ENCODE measurements at places on chromosomes 12 and 14.

DNA sequence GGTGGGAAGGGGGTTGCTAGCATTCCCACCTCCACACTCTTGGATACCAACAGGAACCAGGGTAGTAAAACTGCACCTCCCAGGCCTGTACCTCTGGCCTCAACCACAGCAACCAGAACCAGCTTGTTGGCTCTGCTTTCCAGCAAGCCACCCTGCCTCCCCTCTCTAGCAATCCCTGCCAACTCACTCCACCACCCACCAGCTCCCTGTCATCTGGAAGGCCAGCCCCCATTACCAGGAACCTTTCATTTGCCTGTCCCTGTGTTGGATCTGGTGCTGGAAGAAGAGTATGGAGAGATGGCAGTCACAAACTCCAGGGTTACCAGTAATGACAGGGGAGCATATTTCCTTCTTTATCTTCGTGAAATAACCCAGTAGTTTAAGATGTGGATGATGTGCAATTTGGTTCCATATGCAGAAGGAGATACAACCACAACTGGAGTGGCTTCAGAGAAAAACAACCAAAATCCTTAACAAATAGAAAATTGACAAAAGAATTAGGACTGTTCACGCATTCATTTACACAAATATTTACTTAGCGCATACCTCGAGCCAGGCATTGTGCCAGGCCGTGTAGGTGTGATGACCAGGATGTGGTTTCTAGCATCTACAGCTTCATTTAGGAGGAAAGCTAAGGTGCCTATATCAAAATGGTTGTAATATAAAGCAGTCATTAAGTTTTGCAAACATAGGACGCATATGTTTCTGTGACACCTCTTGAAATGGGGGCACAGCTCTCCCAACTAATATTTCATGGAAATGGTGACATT, 3.4 kb downstream of the B4GALNT3 start:
- DNase-seq: no peak

GRCh38 chr14:68178282-68178681, 358.7 kb downstream of the RAD51B start:
- DNase-seq: no peak

DNA sequence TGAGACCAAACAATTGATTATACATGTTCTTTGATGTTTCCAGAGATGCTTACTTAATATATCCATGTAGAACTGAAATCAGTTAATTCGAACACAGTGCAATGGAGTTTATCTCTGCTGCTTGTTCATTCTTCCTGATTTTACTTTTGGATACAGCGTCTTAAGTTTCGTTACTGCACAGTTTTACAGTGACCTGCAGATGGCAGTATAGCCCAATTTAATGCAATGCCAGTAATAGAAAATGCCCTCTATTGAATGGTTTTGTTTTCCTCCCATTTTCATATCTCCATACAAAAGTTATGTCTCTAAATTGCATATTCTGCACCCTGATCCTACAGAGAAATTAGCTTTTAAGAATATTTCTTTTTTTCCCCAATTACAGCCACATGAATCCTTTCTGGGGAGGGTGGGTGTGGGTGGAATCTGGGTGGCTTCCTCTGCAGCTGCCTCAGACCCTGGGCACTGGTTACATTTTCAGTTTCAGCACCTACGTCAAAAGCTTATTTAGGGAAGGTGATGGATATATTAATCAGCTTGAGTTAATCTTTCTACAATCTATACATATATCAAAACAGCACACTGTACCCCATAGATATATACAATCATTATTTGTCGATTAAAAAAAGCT, 101.1 kb upstream of the DCD start:
- no peak for DNase-seq

DNA sequence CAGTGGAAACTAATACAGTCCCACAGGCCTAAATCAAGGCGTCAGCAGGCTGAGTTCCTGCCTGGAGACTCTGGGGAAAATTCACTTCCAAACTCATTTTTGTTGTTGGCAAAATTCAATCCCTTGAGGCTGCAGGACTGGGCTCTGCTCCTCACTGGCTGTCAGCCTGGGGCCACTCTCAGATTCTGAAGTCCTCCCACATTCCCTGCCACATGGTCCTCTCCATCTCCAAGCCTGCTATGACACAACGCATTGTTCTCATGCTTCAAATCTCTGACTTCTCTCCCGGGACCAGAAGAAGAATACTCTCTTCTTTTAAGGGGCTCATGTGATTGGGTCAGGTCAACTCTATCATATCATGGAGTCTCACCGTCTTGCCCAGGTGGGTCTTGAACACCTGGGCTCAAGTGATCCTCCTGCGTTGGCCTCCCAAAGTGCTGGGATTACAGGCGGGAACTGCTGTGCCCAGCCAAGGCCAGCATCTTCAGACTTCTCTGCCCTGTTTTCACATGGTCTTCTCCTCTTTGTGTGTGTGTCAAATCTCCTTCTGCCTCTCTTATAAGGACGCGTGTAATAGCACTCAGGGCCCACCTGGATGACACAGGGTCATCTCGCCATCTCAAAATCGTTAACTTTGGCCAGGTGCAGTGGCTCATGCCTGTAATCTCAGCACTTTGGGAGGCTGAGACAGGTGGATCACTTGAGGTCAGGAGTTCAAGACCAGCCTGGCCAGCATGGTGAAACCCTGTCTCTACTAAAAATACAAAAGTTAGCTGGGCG, 9.7 kb downstream of the P2RX7 start:
- no peak for DNase-seq

DNA sequence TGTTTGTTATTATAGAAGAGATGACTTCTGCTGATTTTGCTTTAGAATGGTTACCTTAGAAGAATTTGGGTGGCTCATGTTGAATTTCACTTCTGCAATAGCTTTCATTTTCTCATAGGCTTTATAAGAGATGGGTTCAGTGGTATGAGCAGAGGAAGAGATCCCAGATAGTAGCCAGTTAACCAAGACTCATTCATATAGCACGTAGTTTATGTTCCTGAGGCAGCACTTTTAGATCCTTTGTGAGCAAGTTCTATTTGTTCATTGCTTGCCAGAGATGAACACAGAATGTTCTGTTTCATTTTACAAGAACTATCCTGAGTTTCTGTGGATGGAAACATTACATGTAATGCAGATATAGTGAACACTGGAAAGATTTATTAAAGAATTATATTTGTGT, 32.2 kb downstream of the RAB21 start:
- DNase-seq: no peak

DNA sequence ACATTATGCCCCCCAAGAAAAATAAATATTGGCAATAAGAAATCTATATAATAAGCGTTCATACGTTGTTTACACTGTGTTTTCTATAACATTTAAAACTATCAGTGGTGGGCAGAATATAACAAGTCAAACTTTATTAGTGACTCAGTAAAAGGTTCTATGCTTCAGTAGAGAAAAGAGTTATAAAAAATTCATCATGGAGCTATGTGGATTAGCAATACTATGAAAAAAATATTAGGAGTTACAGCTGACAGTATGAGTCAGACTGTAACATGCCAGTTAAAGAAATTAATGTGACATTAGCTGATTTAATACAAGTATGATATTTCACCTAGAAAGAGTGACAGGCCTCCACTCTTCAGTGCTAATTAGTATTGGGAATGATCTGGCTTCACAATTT, 125.1 kb upstream of the GARIN6 start:
- no peak for DNase-seq

DNA sequence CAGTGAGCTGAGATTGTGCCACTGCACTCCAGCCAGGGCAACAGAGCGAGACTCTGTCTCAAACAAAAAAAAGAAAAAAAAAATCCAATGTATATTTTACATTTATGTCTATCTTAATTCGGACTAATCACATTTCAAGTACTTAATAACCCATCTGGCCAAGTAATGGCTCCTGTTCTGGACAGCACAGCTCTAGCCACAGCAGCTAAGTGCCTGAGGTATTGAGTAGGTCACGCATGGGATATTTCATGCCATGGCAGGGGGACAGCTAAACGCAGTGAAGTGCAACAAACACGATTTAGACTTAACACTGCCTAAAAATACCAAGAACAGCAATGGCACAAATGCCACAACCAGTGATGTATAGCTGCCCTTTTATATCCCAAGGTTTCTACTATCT, 8.0 kb downstream of the BAZ1A start:
- no peak for DNase-seq

DNA sequence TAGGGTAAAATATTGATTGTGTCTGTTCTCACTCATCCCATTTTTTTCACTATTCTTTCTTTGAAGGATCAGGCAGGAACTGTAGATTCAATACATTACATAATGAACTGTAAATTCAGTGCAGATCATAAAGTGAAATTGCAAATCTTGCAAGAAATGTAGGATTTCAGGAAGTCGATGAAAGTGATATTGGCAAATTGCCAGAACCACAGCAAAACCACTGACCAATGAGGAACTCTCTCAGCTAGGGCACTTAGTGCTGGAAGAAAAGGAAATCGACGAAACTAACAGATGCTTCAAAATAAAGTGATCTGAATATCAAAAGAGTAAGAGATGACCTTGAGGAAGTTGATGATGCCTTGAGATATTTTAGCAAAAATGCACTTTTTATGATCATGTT, 157.6 kb downstream of the AACS start:
- DNase-seq: no peak

DNA sequence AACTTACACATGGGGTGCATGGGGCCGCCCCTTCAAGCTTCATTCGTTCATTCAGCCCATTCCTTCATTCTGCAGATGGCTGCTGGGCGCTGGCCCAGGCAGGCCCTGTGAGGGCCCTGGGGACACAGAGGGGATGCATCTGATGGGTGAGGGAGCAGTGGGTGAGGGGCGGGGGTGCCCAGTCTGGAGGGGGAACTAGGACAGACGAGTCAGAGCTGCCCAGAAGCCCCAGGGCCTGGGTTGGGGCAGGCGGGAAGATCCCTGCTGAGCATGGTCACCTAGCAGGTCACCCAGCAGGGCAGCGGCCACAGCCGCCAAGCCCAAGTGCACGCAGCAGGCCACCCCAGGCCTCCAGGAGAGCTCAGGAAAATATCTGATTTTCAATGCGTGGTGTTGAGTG, 14.1 kb downstream of the TRMT61A start:
- no peak for DNase-seq

DNA sequence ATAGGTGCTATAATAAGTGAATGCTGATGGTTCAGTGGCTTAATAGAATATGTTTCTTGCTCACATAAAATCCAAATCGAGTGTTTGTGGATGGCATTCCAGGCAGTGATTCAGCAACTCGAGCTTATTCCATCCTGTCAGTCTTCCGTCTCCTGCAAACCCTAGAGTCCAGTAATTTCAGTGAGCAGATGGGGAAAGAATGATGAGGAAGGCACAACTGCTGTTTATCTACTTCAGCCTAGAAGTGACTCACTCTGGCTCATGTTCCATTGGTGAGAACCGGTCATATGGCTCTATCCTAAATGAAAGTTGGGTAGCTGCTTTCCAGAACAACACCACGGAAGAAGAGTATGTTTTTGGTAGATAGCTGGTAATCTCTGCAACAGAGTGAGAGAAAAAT, 421.8 kb upstream of the PDE3A start:
- DNase-seq: no peak

- no peak for DNase-seq
Observed at GRCh38 chr12:112161711-112162110, 36.4 kb downstream of the TRAFD1 start.

DNA sequence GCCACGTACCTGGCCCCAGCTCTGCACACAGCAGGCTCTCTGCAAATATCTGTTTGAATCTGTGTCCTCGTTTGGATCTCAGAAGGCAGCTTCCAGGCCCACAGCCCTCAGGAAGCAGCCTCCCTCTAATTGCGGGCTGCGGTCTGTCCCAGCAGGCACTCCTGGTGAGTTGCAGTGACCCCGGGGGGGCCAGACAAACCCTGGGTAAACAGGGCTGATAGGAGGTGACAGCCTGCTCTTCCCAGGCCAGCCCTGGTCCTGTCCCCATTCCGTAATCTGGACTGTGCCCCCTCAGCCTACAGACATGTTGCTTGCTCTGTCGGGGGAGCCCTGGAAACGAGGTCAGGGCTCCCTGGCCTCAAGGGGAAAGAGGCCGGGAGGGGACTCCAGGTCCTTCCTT, 2.0 kb downstream of the FOXN4 start:
- no peak for DNase-seq

GRCh38 chr14:33917661-33918060, 33.2 kb downstream of the EGLN3 start:
- DNase-seq: no peak

GRCh38 chr14:104559028-104559803, 20.3 kb upstream of the C14orf180 start:
- DNase-seq: no peak

- no peak for DNase-seq
Observed at GRCh38 chr14:90062127-90062794, 467 bp downstream of the KCNK13 start.

GRCh38 chr12:3195859-3196483, 118.8 kb downstream of the TSPAN9 start:
- no peak for DNase-seq

DNA sequence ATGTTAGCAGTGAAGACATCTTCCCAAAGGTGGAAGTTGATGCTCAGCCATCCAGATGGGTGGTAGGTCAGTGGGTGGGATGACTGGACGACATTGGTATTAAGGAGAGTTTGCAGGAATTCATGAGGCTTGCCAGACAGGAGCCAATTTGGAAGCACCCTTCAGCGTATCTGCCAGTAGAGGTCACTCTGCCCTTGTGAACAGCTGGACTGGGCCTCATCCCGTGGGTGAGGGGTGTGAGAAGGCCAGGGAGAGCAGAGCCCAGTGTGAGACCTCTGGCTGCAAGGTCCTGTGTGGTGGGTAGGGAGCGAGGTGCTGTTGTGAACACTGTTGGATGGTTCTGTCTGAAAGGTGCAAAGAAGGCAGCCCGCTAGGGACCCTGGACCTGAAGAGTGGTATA, 37.7 kb downstream of the SLC5A8 start:
- DNase-seq: no peak

DNA sequence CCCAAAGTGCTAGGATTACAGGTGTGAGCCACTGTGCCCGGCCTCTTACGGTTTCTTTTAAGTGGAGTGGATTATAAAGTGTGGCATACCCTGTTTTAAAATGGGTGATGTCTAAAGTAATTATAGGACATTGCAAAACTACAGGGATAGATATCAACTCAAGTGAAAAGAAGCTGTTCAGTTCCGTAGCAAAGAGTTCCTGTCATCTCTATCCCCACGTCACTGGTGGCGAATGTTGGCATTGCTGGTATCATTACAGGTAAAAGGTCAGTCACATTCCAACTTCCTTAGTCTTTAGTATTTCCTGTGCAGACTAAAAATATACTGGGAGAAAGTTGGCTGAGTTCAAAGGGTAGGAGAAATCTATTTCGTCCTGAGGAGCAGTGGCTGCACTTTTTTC, 95.6 kb upstream of the SLC38A2 start:
- no peak for DNase-seq

GRCh38 chr12:132702640-132703039, 8.0 kb upstream of the PGAM5 start:
- no peak for DNase-seq

- DNase-seq: no peak
Observed at GRCh38 chr12:40953076-40953475, 235.0 kb upstream of the PDZRN4 start.
